ENCODE measurements at places on chromosomes 11 and 22.

- no peak for DNase-seq
Observed at GRCh38 chr11:127275774-127276173, 275.2 kb upstream of the KIRREL3 start.

- DNase-seq: no peak
Observed at GRCh38 chr11:114284021-114284420, 12.2 kb upstream of the NNMT start.

DNA sequence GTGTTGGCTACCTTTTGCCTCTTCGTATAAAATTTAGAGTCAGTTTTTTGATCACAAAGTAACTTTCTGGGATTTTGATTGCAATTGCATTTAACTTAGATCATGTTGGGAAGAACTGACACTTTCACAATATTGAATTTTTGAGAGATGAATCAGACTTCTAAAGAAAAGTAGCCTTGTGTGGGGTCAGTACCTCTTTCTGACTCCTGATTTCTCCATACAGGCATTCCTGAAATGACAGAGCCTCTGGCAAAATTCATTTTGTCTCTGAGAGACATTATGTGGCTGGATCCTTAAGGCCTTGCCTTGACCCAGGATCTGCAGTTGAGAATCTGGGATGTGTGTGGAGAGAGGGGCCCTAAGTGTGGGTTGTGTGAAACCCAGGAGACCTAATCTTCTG lies 37.8 kb downstream of the PPFIBP2 start:
- DNase-seq: no peak

GRCh38 chr11:118622376-118623268 lies 15.2 kb downstream of the PHLDB1 start:
- peak; percentile 32 for DNase-seq

DNA sequence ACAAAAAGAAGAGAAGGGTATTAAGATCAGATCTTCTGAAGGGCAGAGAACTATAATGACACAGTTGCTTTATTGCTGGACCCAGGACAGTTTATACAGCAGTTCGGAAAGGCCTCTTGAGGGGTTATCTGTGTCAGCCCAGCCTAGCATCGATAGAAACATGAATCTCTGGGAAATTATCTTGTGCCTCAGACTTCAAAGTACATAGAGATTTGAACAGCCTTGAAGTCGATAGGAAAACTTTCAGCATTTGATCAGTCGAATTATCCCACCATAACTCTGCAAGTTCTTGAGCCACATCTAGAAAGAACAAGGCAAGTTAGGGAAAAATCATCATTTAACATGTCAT lies 2.5 kb upstream of the LMO2 start:
- no peak for DNase-seq

Data from endothelial cell of umbilical vein (primary cell).